ENCODE measurements at places on chromosomes 5 and 9. TPM values are rescaled to one million over a fixed set of nuclear protein-coding genes. Genes with fewer than 3 reads are reported as not detected.

DNA sequence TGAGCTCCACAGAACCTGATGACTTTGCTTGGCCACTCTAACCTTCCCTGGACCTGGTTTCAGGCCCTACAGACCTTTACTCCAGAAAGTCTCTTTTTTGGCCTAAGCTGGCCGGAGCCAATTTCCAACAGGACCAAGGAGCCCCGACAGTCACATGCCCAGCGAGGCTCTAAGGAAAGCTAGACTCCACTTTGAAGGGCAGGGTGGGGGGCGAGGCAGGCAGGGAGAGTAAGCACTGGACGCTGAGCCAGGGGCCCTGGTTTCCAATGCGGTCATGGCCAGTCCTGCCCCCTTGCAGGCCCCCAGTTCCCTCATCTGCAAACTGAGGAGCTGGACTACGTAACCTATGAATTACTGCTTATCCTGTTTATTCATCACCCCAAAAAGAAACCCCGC, 65.2 kb downstream of the ADAMTS2 start:
- DNase-seq = no peak

DNA sequence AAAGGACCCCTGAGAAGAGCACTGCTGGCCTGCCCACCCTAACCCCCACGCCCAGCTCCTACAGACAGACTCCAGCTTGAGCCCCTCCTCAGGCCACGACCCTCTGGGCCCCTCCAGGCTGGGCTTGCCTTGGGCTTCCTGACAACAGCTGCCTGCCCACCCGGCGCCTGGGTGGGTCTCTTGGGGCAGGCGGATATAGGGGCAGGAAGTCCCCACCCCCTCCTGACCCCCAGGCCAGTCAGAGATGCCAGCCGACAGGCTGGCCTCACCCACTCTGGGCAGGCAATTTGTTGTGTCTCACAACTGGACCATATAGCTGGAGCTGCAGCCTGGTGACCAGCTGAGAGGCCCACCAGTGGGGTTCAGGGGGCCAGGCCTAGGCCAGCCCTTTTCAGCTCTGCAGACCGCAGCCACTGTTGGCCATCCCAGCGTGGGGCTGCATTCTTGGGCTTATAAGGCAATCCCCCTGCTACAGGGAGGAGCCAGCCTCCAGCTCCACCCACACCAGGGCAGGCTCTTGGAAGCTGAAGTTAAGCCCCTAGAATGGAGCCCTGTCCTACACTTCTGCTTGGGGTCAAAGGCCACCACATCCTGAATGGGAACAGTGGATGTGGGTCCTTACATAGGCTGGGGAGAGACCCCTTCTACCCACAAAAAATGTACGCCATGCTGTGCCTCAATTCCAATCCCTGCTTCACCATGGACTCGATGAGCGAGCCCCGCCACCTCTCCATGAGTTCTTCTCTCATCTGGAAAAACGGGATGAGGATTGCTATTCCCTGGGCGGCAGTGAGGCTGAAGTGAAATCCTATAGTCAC, 2.0 kb downstream of the PDLIM7 start:
- no peak for DNase-seq

- no peak for DNase-seq
These were observed 118.2 kb downstream of the KLHL3 start for GRCh38 chr5:137617528-137618205.

- no peak for DNase-seq
These were observed 11.1 kb upstream of the NKX2-5 start for GRCh38 chr5:173246135-173246495.

- no peak for DNase-seq
These were observed 265.2 kb upstream of the IRX1 start for GRCh38 chr5:3330442-3330841.

GRCh38 chr9:127353882-127354281, 43.1 kb upstream of the SLC2A8 start:
- DNase-seq = no peak

GRCh38 chr5:87453801-87454200, 41.1 kb upstream of the CCNH start:
- no peak for DNase-seq

GRCh38 chr5:140951636-140952035, 14.6 kb upstream of the PCDHAC2 start:
- DNase-seq = no peak

DNA sequence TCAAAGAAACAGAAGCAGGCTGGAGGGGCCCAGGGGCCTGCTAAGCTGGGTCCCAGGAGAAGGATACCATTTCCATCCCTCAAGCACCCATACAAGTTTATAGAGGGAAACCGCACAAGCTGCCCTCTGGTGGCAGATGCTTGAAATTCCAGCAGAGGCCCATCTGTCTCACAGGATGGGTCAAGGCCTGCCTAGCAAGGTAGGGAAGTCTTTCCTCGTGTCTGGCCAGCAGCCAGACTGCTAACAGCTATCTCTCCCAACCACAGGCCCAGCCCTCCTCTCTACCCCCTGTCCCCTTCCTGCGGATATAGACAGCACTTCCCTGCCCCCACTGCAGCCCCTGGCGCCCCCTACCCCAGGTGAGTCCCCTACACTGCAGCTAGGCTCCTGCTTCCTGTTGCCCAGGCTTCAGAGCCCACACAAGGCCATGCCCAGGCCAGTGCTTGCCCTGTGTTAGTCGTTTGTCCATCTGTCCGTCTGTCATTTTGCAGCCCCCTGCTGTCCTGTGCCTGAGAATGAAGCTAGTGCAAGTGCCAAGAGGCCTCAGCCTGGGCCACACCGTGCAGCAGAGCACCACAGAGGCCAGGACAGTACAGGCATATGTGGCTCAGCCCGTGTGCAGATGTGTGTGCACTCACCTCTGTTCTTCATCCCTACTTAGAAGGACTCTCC, 26.2 kb downstream of the TCF7 start:
- DNase-seq = peak; percentile 67

DNA sequence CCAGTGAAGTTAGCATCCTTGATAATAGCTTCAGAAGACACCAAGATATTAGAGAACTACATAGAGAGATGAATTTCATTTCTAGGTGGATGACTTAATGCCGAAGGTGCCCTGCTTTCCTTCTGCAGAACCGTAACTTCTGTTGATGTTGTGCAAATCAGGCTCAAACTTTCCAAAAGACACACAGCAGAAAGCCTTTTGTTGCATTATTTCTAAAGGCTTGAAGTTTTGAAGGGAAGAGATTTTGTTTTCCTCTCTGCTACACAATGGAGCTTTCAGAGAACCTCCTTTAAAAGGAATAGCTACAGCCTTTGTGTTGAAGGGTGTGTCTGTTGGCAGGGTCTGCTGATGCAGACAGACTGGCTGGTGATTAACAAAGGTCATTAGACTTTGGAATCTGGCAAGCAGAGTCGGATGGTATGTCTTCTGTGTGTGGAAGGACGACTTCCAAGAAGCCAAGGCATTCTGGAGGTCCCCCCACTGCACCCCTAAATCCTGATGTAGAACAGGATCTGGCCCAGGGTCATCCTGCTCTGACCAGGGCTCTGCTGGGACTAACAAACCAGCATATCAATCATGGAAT, 57.8 kb downstream of the ZNF462 start:
- DNase-seq = no peak

DNA sequence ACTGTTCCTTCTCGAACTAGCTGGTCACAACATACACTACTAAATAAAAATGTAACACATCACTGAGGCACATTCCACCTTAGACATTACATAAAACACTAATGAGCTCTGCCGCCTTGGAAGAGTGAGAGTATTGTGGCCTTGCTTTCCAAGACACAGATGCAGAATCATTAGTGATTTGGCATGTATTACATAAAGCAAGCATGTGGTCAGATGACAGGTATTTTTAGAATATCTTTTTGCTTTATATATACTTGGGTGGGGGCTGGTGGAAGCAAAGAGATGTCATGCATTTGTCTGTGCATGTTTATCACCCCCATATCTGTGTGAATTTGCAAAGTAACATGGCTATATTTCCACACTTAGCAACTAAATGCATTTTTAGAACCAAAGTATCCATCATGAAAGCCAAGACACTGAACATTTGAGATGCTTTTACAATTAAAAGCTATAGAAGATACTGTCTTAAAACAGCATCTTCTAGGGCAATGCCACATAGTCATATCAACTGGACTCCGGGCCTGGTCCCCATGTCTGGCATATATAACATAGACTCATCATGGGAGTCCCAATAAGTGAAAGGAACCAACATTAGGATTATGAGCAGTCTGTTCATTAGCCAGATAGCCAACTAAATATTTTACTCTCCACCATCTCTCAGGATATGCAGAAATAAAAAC, 213.5 kb downstream of the MEF2C start:
- no peak for DNase-seq

GRCh38 chr9:136047775-136048559, 47.1 kb downstream of the NACC2 start:
- no peak for DNase-seq

GRCh38 chr5:72841756-72842535, 25.5 kb downstream of the TNPO1 start:
- no peak for DNase-seq

GRCh38 chr5:8756498-8757084, 789.3 kb downstream of the SEMA5A start:
- no peak for DNase-seq

DNA sequence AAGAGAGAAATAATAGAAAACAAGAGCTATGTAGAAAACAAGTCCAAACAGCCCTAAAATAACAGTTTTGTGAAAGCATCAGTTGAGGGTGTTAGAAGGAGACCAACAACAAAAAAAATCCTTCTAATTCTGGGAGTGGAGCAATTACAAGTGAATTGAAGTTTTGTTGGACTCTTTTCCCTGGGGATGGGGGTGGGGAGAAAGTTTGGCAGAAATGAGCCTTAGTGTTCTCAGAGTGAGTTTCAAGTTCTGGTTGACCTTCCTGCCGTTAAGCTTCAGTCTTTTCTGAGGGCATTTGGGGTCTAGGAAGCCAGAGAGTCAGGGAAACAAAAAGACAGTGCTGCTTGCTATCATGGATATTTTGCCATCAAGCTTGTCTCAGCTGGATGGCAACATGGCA, 106.3 kb upstream of the TRIM32 start:
- DNase-seq = no peak

DNA sequence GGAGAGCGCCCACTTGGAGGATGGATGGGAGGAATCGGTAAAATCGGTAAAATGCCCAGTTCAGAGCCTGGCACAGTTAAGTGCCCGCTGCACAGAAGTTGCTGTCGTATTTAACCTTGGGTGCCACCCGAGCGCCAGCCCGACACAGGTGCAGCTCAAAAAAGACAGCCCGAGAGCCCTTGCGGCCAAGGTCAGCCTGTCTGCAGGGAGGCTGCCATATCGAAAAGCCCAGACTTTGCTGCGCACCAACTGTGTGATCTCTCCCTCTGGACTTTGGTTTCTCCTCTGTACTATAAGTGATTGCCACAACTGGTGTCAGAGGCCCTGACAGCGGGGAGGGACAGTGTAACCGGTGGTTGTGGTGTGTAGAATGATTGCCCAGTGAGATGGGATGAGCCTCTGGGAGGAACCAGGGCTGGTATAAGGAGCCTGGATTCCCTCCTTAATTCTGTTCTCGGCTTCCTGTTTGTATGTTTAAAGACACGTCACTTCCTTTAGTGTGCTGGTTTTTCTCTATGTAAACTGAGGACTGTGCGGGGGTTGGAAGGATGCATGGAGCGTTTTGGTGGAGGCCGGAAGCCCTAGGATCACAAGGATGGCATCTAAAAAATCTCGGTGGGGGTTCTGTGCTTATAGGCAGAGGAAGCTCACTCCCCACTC, 792 bp downstream of the NTMT1 start:
- peak; percentile 39 for DNase-seq

GRCh38 chr5:59673438-59674058, 220.0 kb downstream of the PDE4D start:
- peak; percentile 34 for DNase-seq

DNA sequence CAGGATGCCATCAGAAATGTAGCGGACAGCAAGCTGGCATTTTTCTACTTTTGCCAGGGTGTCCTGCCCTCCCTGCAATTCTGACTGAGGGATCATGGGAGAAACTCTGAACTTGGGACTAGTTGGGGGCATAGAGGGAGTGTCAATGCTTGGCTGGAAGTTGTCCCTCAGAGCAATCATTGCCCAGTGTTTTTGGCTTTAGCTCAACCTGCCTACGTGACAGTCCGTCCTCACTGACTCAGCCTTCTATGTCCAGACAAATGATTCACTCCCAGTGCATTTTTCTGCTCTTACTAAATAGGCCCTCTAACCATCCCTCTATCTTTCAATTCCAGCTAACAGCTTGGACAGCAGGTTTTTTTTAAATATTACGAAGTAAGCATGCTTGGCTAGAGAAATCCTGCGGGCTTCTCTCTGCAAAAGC, 627.4 kb downstream of the TLR4 start:
- DNase-seq = no peak

DNA sequence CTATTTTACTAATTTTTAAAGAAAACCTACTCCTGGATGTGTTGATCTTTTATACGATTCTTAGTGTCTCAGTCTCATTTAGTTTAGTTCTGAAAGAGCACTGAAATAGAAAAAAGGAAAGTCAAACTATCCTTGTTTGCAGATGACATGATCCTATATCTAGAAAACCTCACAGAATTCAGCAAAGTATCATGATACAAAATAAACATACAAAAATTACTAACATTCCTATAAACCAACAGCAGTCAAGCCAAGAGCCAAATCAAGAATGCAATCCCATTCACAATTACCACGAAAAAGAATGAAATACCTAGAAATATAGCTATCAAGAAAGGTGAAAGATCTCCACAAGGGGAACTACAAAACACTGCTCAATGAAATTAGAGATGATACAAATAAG, 225.8 kb upstream of the CDH18 start:
- no peak for DNase-seq

GRCh38 chr5:96076451-96076850, 114.8 kb upstream of the ELL2 start:
- DNase-seq = no peak

DNA sequence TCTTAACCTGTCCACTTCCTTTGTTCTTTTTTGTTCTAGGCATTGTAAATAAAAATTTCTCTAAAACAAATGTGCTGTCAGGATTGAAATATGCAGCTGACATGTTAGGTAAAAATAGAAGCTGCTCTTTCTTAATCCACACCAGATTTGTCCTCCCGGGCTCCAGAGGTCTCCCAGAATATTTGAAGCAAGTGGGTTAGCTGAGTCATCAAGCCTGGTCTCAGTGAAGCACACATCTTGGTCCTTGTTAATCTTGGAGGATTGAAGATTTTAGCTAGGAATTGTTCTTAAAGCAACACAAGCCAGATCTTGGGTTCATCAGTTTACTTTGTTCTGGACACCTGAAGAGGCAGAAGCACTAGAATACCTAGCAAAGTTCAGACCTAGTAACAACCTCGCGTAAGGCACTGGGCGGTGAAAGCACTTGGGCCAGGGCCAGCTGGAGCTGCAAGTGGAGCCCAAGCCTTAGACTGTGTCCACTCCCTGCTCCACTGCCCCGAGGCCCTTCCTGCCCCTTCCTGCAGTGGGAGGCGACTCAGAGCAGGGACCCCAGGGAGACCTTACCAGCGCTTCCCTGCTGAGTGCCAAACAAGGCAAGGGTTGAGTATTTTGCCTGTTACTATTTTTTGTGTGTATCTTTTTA, 36.5 kb downstream of the HABP4 start:
- no peak for DNase-seq

BAAT gene
- polyA plus RNA-seq = not detected

EIF4E1B gene
- not detected for polyA plus RNA-seq

HAVCR2 gene
- polyA plus RNA-seq = 130 TPM

EGFL7 gene
- polyA plus RNA-seq = not detected

ADGRV1 gene
- polyA plus RNA-seq = not detected

TAF11L10 gene
- polyA plus RNA-seq = not detected

PPP1R26 gene
- 0.29 TPM for polyA plus RNA-seq

C5orf52 gene
- polyA plus RNA-seq = not detected

PTTG1 gene
- polyA plus RNA-seq = 3.0 TPM

HRCT1 gene
- polyA plus RNA-seq = not detected

CTSV gene
- not detected for polyA plus RNA-seq

ARRDC1 gene
- 60.7 TPM for polyA plus RNA-seq

FAT2 gene
- not detected for polyA plus RNA-seq

All from immature natural killer cell (primary cell).